ENCODE measurements at places on chromosomes 7 and 10.

GRCh38 chr10:90378524-90379076 is 479.2 kb downstream of the HTR7 start:
- DNase-seq, result no peak

- no peak for DNase-seq
Observed at GRCh38 chr7:77935652-77936348, 137.2 kb downstream of the PHTF2 start.

DNA sequence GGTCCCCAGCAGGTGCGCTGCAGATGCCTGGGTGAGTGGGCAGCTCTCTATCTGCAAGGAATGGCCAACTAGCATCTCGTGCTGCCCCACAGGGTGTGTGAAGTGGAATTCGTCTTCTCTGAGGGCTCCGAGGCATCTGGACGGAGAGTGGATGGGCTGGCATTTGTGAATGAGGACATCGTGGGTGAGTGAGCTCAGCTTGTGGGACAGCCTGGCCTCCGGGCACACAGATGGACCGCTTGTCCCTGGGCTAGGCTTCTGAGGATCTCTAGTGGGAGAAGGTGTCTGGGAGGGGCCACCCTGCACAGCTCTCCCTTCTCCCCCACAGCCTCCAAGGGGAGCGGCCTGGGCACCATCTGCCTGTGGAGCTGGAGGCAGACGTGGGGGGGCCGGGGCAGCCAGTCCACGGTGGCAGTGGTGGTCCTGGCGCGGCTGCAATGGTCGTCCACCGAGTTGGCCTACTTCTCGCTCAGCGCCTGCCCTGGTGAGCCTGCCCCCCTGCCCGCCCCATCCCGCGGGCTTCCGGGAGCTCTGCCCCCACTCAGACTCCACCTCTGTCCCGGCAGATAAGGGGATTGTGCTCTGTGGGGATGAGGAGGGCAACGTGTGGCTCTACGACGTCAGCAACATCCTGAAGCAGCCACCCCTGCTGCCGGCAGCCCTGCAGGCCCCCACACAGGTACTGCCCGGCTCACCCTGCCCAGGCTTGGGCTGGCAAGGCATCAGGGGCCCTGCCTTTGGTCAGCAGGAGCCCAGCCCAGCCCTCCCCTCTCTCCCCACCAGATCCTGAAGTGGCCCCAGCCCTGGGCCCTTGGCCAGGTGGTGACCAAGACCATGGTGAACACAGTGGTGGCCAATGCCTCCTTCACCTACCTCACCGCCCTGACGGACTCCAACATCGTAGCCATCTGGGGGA is 6.3 kb downstream of the POLR2J start:
- DNase-seq, result no peak

DNA sequence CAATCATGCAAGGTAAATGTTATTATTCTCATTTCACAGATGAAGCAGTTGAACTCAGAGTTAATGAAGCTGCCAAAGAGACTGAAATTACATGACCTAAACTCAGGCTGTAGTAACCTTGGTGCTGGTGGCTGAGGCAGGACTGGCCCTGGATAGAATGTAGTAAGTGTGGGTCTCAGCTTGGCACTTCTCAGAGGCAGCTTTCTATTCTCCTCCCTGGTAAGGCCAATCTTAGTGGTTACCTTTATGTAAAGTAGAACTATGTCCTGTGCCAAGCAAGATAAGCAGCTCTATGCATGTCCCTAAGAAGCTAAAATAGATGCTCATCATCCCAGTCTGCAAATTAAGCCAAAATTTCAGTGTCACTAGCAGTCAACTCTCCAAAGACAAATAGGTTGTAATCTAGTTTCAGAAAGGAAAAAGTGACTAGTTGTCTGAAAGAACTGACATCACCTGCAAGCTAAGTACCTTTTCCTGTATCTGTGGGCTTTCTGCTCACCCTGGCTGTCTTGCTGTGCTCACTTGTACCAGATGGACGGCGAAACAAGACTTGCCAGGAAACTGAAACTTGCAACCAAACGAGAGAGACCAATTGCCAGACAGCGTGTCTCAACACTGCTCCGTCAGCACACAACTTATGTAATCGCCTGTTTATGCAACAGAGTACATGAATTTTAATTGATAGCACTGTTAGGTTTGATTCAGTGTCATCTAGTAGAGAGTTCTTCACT is 43.7 kb downstream of the CH25H start:
- DNase-seq, result no peak

GRCh38 chr10:112711366-112711765 is 238.7 kb upstream of the TCF7L2 start:
- no peak for DNase-seq

- DNase-seq, result no peak
Observed at GRCh38 chr10:6833458-6834011, 253.5 kb upstream of the PRKCQ start.

GRCh38 chr10:110746969-110747608 is 103.0 kb downstream of the RBM20 start:
- DNase-seq, result no peak

DNA sequence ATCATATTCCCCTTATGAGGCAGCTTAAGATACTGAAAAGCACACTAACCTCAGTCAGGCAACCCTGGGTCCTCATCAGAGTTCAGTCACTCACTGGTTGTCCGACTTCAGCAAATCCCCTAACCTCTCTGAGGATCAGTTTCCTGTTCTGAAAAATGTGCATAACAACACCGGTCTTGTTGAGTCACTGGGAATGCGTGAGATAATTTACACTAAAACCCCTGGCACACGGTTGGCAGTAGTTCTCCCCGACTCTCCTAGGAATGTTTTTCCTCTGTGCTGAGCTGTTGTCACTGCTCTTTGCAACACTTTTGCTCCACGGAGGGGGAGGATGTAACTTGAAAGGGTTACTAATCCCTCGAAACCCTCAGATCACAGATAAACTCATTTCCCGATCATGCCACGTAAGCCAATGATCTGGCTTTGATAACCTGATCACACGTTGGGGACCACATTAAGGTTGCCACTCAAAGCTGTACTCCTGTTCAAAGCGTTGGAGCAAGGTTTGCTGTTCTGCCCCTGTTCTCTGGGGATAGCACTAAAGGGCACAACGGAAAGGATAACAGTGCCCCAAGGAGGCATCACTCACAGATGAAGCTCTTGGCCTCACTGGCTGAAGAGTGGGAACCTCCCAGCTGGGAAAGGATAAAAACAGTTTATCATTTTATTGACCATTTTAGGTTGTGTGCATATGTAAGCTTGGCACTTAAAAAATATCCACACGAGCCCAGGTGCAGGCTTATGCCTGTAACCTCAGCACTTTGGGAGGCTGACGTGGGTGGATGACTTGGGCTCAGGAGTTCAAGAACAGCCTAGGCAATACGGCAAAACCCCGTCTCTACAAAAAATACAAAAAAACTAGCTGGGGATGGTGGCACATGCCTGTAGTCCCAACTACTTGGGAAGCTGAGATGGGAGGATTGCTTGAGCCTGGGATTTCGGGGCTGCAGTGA is 5.0 kb upstream of the RBM17 start:
- DNase-seq, result no peak

GRCh38 chr10:113407218-113407617 is 145.6 kb upstream of the HABP2 start:
- DNase-seq, result no peak

All from H9 (cell line).